ENCODE measurements at places on chromosomes 16 and 17.
A peak's percentile ranks its signal among the peaks of the same experiment; 100 is the strongest.

DNA sequence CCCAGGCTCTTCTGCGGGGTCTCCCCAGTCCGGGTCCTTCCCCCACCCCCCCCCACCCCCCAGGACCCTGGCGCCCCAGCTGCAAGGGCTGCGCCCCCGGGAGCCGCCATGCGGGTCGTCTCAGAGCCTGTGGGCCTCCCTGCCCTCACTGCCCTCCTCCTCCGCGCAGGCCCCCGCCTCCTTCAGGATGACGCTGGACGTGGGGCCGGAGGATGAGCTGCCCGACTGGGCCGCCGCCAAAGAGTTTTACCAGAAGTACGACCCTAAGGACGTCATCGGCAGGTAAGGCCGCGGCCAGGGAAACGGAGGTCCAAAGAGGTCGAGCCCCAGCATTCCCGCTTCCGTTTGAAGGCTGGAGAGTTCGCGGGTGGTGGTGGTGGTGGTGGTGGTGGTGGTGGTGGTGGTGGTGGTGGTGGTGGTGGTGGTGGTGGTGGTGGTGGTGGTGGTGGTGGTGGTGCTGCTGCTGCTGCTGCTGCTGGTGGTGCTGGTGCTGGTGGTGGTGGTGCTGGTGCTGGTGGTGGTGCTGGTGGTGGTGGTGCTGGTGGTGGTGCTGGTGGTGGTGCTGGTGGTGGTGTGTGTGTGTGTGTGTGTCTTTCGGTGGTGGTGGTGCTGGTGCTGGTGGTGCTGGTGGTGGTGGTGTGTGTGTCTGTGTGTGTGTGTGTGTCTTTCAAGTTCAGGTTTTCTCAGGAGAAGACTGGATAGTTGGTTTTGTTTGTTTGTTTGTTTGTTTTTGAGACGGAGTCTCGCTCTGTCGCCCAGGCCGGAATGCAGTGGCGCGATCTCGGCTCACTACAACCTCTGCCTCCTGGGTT, 615 bp downstream of the PHKG2 start:
- no peak for DNase-seq

DNA sequence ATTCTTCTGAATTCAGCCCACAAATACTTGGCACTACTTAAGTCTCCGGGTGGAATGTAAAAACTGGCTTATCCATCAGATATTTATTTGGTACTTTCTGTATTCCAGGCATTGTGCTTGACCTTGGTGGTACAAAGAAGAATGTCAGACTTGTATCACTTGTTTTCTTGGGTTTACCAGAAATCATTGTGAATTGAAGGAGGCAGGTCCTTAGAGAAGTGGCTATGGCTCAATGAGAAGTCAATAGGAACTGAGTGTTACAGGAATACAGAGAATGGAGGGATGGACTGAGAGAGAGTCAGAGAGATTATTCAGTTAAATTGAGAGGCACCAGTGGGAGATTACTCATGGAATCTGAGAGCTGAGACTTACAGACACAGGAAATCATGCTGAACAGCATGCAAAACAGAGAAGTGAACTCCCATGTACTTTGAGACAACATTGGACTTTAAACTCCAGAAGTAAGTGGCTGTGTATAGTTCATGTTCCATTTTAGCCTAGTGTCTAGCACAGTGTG, 704.1 kb downstream of the CDH11 start:
- no peak for DNase-seq

- DNase-seq, result no peak
Observed at GRCh38 chr17:33515974-33516373, 222.9 kb upstream of the ASIC2 start.

GRCh38 chr16:53417011-53417410, 17.3 kb upstream of the RBL2 start:
- no peak for DNase-seq

DNA sequence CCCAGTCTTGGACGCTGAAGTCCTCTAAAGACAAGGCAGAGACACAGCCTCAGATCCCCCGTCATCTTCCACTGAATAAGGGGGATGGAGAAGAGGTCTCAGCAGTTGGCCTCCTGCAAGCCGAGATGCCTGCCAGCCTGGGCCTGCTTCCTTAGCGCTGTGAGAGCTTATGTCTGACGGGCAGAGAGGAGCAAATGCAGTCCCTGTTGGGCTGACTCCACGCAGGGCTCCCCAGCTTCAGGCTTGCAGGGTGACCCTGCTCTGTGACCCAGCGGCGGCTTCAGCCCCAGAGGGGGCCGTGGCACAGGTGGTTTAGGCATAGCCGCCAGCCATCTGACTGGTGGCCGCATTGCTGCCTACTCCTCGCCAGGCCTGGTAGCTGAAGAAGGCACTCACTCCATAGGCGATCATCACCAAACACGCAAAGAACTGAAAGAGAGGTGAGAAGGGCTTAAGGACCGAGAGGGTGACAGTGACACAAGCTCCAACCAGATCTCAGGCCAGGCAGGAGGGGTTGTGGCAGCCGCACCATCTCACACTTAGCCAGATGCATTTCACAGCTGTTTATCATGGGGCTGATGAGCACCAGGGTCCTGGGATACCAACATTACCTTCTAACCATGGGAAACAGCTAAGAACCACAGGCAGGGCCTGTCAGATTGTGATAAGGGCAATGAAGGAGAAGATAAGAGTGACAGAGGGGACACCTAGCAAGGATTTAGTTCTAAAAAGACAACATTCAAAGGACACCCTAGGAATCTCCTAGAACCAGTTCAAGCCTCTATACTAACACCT, 11.7 kb downstream of the ARL2BP start:
- DNase-seq, result no peak

DNA sequence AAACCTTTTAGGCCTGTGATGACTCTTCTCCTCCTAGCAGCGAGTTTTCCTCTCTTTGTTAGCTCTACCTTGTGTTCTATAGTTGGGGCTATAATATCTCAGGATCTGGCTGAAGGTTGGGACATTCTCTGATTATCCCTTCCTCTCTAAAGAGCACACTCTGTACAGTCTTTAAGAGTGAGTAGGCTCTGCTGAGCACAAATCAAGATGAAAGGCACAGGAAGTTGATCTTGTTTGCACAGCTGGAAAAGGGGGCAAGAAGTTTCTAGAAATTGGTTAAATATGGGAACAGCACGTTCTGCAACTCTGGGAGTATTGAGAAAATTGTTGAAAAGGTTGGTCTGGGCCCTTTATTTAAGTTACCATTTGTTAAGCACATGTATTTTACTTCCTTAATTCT, 240.9 kb downstream of the CDH11 start:
- no peak for DNase-seq

DNA sequence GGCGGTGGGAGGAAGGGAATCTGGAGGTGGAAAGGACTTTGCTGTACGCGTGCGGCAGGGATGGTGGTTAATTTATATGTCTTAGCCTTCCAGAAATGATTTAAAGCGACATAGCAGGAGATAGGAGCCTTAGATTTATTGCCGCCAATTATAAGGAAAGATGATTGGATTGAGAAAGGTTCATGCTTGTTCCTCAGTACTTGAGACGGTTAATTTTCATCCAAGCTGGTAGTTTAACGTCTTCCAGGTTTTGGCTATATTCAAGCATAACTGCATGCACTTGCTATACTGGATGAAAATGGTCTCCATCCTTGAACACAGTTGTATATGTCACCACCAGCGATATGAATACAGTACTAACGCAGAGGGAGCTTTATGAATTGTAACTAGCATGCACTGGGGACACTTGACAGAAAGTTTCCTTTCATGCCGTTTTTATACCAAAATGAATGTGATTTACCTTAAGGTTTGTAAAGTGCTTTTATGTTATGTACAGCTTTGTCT, 610 bp upstream of the PEX12 start:
- peak; percentile 44 for DNase-seq

- peak; percentile 60 for DNase-seq
Observed at GRCh38 chr17:36686123-36686669, 84.8 kb downstream of the MRM1 start.

DNA sequence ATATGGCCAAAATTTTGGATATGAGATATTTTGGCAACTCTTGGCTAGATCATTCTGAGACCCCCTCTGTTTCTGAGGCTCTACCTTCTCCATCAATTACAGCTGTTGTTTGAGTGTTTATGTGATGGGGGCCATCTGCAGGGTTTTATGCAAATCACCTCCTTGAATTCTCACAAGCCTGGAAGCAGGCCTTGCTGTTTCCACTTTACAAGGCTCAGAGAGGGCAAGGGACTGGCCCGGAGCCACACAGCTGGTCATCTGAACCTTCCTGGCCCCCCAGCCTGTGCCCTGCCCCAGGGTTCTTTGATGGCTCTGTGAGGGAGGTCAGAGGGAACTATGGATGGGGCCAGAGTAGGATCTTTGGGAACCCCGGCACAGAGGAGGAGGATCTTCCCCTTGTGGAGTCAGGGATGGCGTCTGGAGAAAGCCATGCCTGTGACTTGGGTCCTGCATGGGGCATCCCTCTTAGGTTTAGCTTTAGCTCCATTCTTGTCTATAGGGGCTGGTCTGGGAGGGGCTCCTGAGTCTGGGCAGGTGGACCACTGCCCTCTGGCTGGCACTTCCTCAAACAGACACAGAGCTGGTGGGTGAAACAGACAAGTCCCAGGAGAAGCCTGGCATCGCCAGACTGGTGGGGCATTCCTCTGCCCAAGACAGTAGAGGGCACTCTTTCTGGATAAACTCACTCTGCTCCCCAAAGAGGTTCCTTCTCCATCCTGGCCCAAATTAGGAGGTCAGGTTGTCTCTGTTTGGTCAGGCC, 26.2 kb downstream of the IL21R start:
- DNase-seq, result no peak

DNA sequence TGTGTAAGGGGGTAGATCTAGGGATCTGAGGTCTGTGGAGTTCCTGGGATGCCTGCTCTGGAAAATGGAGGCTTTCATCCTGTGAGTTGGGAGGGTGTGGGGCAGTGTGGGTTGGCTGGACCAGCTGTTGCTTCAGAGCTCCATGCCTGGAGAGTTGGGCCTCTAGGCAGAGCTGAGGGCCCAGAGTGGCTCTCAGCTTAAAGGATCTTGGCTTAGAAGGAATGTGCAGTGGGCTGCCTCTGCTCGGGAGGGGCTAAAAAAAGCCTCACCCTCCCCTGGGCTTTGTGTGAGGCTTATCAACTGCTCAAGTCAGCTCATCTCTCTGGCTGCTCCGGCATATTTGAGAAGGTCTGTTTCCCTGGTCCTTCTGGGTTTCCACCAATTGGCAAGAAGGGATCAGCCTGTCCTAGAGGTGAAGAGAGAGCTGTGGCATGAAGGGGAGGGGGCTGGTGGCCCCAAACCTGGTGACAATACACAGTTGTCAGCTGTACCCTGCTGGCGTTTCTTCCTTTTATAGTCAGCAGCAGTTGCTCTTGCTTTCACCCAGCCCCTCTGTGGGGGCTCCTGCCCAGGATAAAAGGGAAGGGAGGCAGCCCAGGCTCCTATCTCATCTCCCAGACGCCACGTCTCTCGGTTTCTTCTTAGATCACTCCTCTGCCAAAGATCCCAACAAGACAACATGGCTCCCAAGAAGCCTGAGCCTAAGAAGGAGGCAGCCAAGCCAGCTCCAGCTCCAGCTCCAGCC, at the start of gene MYL4:
TSS of gene MYL4 (plus strand) at position 605 of the 745 bp plus-strand sequence. CDS start at position 680, 75 bp downstream.
- DNase-seq, result no peak

DNA sequence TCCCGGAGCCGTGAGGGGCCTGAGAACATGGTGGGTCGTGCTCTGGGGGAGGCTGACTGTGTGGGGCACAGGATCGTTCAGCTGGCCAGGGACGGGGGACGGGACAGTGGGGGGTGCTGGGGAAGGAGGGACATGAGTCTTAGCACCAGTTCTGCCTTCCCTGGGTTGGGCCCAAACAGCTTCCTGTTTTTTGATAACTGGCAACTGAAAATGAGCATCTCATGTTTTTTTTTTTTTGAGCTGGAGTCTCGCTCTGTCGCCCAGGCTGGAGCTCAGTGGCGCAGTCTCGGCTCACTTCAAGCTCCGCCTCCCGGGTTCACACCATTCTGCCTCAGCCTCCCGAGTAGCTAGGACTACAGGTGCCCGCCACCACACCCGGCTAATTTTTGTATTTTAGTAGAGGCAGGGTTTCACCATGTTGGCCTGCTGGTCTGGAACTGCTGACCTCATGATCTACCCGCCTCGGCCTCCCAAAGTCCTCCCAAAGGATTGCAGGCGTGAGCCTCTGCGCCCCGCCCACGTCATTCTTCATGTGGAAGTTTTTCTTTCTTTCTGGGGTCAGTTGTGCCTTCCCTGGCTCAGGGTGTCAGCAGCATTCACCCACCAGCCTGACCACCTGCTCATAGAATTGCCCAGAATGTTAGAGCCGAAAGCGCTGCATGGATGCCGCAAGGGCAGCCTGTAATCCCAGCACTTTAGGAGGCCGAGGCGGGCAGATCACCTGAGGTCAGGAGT, 6.4 kb downstream of the ASPSCR1 start:
- no peak for DNase-seq

- no peak for DNase-seq
Observed at GRCh38 chr16:86581458-86581857, 3.1 kb downstream of the FOXL1 start.

- DNase-seq, result no peak
Observed at GRCh38 chr16:12403746-12404658, 399.7 kb downstream of the CPPED1 start.

GRCh38 chr17:13182450-13182849, 164.6 kb upstream of the ELAC2 start:
- no peak for DNase-seq

DNA sequence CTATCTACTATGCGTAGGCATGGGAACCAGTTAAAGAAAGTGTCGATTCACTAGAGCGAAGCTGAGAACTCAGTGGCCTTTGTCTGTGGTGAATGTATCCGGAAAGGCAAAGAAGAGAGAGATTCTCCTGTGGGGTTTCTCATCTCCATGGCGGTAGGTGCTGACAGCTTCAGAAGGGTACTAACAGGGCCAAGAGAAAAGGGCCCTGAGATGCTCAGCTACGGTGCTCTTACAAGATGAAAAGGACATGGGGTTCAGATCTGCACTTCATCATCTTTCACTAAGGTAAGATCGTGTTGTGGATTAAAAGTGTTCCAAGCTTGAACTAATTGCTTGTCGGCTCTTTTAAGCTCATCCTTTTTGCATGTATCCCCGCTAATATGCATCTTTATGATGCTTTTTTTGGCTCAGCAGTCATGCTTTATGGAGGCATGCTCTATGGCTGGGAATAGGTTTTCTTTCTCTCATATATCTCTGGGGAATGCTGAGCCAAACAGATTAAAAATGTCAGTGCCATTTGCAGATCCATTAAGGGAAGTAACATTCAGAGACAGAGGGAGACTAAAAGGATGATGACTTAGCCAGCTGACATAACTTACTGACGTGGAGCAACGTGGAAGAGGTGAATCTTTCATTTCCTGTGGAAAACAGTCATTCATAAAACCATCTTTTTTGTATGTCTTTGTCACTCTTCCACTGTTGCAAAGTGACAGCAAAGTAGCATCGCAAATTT, 29.9 kb downstream of the KCNJ16 start:
- DNase-seq, result no peak

DNA sequence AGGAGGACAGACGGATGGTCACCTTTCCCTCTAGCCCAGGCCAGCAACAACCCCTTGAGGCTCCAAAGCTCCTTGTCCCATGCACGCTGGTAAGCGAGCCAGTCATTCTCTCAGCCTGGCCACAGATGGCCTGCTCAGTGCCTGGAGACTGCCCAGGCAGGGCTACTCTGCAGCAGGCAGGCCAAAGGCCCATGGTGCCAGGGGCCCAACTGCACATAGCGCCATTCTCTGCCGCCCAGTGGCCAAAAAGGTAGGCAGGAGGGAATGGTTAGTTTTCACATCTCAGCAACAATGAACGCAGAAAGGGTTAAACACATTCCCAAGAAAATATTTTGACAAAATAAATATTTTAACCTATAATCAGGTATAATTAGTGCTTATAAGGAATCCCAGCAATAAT, 7.7 kb upstream of the SREBF1 start:
- DNase-seq, result no peak
